ELR (cell line): ENCODE measurements at places on chromosomes 16 and 17.

GRCh38 chr16:46918905-46919792, 35.0 kb downstream of the GPT2 start:
- no peak for DNase-seq

DNA sequence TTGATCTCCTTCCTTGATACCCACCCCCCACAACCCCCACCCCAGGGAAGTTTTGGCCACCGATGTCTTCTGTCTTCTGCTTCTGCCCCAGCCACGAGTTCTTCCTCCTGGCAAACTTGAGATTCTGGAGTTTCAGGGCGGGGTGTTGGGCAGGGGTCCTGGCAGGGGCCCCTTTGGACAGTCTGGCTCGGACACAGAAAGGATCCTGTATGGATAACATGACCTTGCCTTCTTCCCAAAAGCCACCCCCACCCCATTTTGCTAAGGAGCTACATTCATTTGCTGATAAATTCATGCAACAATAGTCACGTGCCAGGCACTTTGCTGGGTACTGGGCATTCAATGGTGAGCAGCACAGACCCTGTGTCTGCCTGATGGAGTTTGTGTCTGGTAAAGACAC, 5.9 kb upstream of the COL1A1 start:
- DNase-seq, result no peak

DNA sequence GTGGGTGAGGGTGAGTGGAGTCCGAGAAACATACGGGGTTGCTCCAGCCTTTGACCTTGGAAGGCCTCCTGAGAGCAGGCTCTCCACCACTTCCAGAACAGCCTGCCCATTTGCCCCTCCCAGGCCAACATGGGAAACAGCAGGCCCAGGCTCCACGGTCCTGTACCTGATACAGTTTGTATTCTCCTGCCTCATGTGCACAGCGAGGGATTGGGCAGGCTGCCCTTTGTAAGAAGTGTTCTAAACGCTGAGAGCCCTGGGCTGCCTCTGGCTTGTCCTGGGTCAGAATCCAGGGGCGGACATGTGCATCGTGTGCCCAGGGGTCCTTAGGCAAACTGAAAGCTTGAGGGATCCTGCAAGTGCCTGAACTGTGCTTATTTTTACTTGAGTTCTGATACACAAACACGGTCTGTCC, 3.4 kb upstream of the CBX2 start:
- no peak for DNase-seq

DNA sequence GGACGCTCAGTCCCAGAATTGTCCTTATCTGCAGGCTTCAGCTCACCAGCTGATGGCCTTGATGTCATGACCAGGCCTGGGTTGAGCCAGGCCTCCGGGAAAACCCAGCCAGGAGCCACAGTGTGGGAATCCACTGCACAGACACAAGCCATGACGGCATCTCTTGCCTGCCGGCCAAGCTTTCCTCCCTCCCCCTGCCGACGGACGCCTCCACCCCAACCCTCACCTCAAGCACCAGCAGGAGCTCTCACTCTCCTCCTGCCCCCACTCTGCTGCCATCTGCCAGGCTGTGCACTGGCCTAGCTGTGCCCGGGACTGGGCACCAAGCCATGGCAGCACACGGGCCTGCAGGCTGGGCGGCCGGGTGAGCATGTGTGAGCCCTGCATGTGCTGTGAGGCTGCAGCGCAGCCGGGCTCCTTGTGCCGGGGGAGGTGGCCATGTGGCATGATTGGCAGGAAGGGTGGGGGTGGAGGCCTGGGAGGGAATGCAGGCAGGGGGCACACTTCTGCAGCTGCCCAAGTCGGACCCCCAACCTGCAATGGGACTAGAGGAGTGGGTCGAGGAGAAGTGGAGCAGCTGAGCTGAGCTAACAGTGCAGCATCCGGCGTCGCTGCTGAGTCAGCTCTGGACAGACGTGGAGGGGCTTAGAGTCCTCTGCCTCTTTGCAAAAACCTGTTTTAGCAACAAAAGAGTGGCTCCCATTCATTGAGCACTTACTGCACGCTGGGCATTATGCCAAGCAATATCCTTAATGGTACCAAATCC, 268.5 kb downstream of the CBLN1 start:
- no peak for DNase-seq

- no peak for DNase-seq
Measured at GRCh38 chr17:56604691-56605290, 11.3 kb downstream of the NOG start.
